NCI-H1417 treated with DMSO at 0.1 percent for 48 hours (cell line): ENCODE measurements at places on chromosomes 4 and X.
A peak's percentile ranks its signal among the peaks of the same experiment; 100 is the strongest.

DNA sequence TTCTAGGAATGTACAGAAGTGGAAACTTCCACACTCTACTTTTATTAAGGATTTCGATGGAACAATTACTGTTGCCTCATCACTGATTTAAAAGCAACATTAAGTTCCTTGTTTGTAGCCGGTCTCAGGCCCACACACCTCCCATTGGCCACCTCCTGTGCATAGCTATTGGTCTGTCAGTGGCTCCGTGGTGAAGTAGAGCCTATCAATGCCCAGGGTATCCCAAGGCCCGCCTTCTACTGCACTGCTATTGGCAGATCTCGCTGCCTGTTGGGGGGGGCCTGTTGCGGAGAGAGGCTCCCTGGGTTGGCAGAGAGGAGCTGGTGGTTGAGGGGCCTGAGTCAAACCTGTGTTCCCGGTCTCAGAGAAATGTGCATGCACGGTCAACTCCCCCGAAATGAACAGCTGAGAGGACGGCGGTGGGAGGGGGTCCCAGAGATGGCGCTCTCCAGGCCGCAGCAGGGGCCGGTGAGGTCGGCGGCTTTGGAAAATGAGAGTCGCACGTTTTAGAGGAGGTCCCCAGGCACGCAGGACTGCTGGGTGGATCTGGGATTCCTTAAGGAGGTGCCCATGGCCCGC lies 4.9 kb upstream of the ARAF start:
- DNase-seq: peak; percentile 84

DNA sequence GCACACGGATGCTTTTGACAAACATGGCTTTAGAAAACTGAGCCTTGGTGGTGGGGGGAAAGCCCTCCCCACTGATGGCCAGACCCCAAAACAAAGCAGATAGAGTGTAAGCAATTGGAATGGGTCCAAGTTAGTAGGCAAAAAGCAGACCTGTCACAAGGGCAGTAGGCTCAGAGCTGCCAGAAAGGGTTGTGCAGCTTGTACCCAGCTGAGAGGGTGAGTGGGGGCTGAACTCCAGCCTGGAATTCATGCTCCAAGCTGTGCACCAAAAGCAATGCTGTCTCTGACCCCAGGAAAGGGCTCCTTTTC lies 101.1 kb upstream of the TEX13D start:
- DNase-seq: no peak

DNA sequence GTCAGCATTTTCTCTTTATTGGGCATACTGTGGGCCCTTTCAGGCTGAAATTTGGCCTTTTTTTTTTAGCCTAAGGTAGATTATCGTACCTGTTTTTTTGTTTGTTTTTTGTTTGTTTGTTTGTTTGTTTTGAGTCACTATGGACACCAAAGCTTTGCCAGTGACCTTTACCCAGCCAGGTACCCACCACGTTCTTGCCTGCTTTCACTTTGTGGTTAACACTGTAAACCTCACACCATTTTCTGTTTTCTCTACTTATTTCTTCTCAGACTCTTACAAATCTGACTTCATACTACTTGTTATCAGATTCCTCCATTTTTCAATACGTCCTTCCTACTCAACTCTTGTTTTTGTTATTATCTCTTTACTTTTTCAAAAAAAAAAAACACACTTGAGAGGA lies 81.5 kb downstream of the ZNF674 start:
- no peak for DNase-seq

DNA sequence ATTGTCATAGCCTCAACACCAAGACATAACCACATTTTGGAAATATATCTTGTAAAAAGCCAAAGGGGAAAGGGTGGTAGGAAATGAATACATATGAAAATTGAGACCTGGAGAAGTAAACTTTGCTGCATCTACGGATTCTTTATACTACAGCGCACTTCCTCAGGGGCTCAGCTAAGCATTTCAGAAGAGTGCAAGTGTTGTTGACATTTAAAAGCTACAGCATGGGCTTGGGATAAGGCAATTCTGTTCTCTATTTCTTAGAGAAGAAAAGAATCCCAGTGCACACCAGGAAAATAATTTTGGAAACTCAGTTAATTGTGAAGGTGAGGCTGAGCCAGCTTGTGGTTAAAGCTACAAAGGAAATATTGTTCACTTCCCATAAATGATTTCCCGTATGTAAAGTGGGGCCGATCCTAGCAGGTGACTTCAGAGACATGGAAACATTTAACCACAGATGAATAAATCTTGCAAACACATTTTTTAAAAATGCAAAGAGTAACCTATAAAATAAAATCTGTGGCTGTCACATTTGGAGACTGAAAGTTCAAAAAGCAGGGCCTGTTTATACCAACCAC lies 12.6 kb upstream of the GBA3 start:
- no peak for DNase-seq

DNA sequence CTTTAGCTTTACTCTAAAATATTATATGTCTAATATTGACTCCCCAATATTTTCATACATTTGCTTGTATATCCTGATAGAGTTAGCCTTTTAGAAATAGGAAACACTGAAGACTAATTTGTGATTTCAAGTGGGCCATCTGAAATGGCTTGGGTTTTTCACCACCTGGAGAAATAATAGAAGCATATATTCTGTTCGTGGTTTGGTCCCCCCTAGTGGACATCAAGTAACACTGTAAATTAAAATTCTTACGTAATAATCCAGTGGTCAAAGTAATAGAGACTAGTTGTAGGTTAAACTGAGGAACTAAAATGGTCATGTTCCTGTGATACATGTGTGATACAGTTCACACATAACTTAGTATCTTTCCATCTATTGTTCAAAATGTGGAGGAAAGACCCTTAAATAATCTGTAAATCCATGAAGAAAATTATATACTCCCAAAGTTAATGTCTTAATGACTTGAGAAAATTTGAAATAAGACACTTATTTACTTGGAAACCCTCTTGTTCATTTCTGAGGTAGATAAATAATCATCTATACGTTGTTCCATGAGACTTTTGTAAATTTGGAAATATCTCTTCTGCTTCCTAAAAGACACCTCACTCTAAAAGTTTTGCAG lies 79.8 kb upstream of the SMARCAD1 start:
- no peak for DNase-seq
